ENCODE measurements at places on chromosomes 2 and 18. TPM values are rescaled to one million over a fixed set of nuclear protein-coding genes. Genes with fewer than 3 reads are reported as not detected.

Gene CEBPZ
- total RNA-seq: 51.1 TPM

Gene VSNL1
- 0.80 TPM for total RNA-seq

Gene NDUFAF7
- total RNA-seq: 20.6 TPM

GRCh38 chr2:164430166-164430783, 191.0 kb downstream of the GRB14 start:
- no peak for DNase-seq
- H3K27ac ChIP-seq: no peak overlapping the region
- no peaks in the 10 kb centered on the region for H3K27me3 ChIP-seq
- no peak overlapping the region for H3K4me3 ChIP-seq
- H3K36me3 ChIP-seq: no peaks in the 10 kb centered on the region

GRCh38 chr2:67663776-67664175, 266.6 kb downstream of the ETAA1 start:
- no peak overlapping the region for H3K27ac ChIP-seq
- H3K27me3 ChIP-seq: no peaks in the 10 kb centered on the region
- no peaks in the 10 kb centered on the region for H3K36me3 ChIP-seq
- H3K4me3 ChIP-seq: no peak overlapping the region
